Cortex of kidney (tissue), 1 donor: ENCODE measurements at places on chromosomes 2 and 18.

- DNase-seq, result no peak
Observed at GRCh38 chr2:239369631-239370161, 31.1 kb downstream of the HDAC4 start.

DNA sequence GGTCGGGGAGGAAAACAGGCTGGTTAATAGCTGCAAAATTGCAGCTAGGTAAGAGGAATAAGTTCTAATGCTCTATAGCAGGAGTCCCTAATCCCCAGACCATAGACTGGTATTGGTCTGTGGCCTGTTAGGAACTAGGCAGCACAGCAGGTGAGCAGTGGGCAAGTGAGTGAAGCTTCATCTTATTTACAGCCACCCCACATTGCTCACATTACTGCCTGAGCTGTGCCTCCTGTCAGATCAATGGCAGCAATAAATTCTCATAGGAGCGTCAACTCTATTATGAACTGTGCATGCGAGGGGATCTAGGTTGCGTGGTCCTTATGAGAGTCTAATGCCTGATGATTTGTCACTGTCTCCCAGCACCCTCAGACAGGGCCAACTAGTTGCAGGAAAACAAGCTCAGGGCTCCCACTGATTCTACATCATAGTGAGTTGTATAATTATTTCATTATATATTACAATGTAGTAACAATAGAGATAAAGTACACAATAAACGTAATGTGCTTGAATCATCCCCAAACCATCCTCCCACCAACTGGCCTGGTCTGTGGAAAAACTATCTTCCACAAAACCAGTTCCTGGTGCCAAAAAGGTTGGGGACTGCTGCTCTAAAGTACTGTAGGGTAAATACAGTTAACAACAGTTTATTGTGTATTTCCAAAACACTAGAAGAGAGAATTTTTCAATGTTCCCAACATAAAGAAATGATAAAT, 91.7 kb upstream of the TFCP2L1 start:
- no peak for DNase-seq

GRCh38 chr2:180653481-180653880, 326.9 kb upstream of the UBE2E3 start:
- DNase-seq, result no peak

- no peak for DNase-seq
Observed at GRCh38 chr2:117855886-117856285, 41.4 kb downstream of the DDX18 start.

DNA sequence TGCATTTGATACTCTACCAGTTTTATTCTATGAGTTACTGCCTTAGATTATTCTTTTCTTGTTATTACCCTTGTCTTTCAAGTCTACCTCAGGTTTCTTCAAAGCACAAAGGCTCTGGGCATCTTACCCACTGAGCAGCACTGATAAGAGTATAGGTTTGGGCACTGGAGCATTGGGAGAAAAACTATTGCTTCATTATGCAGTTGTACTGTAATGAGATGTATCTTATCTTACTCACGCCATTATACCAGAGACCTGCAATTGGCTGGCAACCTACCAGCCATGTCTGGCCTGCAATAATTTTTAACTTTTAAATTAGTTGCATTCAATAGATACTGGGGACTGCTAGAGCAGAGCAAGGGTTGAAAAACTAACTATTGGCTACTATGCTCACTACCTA, 18.9 kb upstream of the SRBD1 start:
- DNase-seq, result no peak

DNA sequence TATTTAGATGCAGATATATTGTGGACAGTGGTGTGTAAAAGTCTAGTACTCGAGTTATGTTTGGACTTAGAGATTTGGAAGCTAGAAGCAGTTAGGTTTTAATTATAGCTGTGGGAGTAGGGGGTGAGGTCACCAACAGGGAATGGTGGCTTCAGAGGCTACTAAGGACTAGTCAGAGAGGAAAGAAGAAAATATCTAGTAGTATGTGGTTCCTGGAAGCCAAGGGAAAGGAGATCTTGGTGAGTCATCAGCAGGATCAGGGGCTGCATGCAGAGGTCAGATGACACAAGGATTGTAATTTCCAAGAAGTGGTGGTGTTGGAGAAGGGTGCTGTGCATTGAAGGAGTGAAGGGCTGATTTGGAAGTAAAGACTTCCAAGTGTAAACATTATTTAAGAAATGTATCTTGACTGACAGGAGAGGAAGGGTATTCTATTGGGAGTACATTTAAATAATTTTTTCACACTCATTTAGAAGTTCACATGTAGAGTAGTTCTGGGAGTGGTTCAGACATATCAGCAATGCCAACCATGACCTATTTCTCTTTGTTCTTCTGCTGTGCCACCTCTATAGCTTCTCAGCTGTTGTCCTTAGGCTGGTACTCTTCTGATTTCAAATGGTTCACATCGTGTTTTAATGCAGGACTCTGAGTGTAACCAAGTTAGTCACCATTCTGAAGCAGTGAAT, 59.1 kb downstream of the ACSL3 start:
- no peak for DNase-seq

DNA sequence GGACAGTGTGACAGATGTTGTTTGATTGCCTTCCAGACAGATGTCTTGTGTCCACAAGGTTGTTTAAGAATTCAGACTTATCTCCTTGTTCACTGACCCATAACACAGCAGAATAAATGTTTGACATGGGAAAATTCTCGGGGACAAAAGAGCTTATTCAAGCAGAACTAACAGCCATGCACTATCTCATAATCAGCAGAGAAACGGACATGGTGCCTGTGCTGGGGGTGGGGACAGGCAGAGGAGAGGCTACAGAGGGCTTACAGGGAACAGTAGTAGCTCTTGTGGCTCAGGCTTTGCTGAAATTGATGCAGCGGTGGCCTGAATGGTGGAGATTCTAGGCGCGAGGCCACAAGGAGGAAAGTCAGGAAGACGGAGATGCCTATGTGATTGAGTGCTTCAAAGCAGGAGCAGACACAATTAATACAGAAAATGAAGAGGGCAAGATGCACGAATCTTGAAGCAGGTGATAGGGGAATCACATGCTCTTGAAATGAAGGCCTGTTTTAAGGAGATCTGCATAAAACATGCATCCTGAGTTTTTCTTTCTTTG, 62.0 kb upstream of the CAB39 start:
- no peak for DNase-seq

- no peak for DNase-seq
Observed at GRCh38 chr2:71736986-71737385, 283.6 kb downstream of the DYSF start.

DNA sequence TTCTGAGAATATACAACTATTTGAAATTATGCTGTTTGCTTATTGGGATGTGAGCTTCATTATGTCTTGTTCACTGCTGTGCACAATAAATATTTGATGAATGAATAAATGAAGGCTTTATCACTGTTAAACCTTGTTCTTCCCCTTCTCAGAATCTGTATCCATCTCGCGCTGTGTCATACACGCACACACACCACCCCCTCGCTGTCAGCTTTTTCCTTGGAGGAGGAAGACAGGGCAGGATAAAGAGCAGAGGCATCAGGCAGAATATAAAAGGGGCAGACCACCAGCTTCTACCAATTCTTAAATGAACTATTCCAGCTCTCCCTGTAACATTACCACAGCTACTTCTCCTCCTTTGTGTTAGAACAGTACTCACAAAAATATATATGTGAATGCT, 75.0 kb downstream of the CD226 start:
- DNase-seq, result no peak

DNA sequence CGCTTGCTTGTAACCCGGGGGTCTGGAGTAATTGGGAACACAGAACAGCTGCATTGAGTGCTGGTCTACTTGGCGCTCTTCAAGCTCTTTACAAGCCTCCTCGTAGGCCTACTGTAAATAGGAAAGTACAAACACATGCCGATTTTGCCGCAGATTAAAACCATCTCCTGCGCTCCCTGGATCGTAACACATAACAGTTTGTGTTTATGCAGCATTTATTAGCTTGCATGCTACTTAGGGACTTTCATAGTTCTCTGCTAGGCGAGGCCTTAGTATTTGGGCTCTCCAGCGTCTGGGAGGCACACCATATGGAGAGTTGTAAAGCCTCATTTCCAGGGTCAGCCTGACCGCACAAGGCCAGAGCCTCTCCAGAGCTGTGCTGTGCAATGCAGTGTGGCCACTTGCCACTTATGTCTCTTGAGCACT, 84.0 kb upstream of the HAAO start:
- no peak for DNase-seq

- DNase-seq, result no peak
Observed at GRCh38 chr2:78093436-78093835, 571.3 kb upstream of the LRRTM4 start.

- no peak for DNase-seq
Observed at GRCh38 chr2:97769308-97769707, 55.9 kb downstream of the ZAP70 start.

DNA sequence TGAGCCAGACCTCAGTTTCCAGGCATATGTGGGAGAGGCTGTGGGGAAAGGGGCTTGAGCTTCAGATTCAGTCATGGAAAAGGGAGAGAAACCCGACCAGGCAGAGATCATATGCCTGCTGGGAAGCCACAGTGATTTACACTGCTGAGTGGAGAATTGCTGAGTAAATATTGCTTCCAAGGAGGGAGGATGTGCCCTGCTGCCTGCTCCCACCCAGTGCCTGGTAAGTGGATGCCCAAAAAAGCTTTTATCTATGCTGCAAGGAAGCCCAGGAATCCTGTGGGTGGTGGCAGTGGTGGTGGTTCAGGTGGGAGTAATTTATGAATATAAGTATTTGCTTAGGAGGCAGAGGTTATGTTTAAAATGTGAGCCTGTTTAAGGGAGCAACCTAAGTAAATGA, 39.5 kb downstream of the INO80C start:
- DNase-seq, result no peak

DNA sequence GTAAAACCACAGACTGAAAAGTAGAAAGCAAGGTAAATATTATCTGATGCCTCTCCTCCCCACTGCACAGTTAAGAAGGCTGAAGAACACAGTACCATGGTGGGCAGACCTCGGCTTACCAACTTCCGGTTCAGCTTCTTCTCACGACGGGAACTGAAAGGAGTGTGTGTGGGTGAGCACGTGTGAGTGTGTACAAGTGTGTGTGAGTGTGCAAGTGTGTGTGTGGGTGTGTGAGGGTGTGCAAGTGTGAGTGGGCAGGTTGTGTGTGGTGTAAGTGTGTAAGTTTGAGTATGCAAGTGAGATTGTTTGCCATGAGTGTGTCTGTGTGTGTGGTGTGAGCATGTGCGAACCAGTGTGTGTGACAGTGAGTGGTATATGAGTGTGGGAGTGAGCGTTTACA, 103.5 kb downstream of the ADD2 start:
- DNase-seq, result no peak

DNA sequence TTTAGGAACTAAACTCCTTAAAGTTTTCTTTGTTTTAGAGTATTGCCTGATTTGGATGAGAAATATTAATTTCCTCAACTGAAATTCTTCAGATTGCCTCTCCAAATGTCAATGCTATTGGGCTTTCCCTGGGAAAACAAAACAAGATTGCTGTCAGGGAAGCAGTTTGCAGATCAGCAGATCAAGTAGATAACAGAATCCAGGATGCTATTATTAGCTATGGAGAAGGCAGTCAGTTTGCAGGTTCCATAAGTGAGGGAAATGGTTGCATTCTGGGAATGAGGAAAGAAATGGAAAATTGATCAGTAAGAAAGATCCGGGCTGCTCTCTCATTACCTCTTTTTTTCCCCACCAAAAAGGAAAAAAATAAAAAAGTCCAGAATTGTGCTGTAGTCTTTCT, 11.0 kb downstream of the LINC00305 start:
- no peak for DNase-seq

DNA sequence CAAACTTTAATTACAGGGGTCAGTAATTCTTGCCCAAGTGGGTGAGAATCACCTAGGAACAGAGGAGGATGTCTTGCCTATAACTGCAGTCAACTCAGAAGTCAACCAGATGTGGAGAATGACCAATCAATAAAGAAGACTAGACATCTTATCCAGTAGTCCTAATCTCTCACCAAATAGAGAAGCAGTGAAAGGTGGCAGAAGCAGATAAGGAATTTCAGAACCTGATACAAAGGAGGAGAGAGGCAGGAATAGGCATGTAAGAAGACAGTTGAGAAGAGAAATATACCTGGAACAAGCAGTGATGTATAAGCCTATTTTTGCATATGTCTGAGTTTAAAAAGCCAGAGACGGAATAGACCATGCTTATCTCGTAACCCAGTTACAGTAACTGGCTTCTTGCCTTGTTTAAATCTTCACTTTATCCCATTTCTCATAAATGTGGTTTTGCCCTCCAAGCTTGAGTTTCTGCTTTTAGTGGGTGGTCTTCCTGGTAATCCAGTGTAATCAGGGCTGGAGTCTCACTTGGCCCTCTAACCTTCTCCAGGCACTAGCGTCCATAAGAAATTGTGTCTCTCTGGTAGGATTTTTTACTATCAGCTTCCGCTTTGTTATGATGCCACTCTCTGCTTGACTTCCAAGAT, 401.0 kb downstream of the SUCLG1 start:
- no peak for DNase-seq

DNA sequence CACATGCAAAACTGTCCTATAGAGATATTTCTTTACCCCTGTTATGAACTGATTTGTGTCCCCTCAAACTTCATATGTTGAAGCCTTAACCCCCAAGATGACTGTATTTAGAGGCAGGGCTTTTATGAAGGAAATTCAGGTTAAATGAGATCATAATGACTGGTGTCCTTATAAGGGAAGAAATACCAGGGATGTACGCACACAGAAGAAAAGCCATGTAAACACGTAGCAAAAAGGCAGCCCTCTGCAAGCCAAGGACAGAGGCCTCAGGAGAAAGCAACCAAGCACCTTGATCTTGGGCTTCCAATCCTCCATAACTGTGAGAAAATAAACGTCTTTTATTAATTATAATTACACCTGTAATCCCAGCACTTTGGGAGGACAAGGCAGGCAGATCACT, 101.3 kb upstream of the NDUFV2 start:
- DNase-seq, result no peak

GRCh38 chr2:70959271-70959761, 19.1 kb upstream of the ANKRD53 start:
- DNase-seq, result no peak

- DNase-seq, result no peak
Observed at GRCh38 chr2:38907743-38908562, 18.3 kb downstream of the ARHGEF33 start.

GRCh38 chr2:183163821-183164649, 39.8 kb downstream of the NUP35 start:
- no peak for DNase-seq

GRCh38 chr2:204069804-204070203, 133.2 kb downstream of the ICOS start:
- DNase-seq, result no peak

DNA sequence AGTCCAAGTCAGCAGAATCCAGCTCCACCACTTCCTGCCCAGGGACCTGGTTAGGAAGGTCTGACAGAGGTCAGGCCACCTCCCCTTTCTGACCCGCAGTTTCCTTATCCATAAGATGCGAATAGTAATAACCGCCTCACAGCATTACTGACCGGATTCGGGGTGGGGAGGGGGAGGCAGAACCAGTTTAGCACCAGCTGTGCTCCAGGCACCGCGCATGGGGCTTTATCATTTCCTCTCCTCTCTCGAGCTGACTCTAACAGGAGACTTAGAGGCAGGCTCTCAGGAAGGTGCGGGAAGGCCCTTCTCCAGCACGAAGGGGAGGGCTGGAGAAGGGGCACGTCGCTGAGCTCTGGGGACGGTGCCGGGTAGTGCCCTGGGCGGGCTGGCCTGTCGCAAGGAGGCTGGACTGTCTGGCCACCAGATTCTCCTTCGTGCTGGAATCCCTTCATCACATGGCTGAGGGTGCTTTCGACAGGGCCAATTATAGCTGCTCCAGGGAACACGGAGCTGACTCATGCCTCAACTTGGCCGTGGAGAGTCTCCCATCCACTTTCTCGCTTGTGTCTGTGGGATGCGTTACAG, 5.7 kb downstream of the EHD3 start:
- no peak for DNase-seq

- no peak for DNase-seq
Observed at GRCh38 chr2:52074130-52074719, 1042.3 kb upstream of the NRXN1 start.
